ENCODE measurements at places on chromosomes 3 and 15.
A peak's percentile ranks its signal among the peaks of the same experiment; 100 is the strongest.

GRCh38 chr3:39134305-39134704 is 19.1 kb downstream of the CSRNP1 start:
- DNase-seq, result no peak

DNA sequence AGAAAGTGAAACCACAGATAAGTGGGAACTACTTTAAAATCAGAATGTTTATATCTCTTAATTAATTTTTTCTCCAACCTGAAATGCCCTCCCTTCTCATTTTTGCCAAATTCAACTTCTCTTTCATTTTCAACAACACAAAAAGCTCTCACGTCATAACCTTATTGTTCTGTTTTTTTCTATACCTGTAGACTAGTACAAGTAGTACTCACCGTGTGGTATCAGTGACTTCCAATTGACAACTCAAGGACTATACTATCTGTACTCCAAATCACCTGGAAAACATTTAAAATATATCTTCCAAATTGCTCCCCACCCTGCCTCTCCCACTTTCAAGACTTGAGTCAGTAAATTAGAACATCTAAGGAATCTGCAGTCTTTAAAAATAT is 72.8 kb upstream of the ZNF280D start:
- no peak for DNase-seq

- no peak for DNase-seq
These were observed 23.0 kb downstream of the CRYGS start for GRCh38 chr3:186520957-186521842.

DNA sequence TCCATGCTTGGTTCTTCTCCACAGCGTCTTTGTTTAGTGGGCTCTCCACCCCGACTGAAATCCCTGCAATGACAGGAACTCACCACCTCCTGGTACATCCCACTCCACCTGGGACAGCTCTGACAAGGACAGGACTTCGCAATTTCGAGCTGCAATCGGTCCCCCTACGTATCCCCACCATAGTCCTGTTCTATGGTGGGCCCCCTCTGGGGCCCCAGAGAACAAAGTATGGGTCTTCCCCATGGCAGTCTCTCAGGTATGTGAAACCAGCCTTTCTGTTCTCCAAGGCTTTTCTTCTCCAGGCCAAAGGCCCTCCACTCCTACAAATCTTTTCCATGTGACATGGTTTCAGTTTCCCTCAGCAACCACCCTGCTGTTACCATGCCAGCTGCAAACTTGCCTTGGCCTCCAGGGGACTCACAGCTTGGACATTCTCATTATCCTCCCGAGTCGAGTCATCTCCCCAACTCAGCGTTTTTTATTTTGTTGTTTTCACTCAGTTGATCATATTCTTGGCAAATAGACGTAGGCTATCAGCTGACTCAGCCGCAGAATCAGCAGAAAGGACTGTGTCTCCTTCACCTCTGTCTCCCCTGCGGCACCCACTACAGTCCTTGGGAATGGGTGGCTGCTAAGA is 233.3 kb downstream of the OPA1 start:
- DNase-seq, result no peak

GRCh38 chr3:12962292-12962691 is 110.9 kb downstream of the IQSEC1 start:
- no peak for DNase-seq

DNA sequence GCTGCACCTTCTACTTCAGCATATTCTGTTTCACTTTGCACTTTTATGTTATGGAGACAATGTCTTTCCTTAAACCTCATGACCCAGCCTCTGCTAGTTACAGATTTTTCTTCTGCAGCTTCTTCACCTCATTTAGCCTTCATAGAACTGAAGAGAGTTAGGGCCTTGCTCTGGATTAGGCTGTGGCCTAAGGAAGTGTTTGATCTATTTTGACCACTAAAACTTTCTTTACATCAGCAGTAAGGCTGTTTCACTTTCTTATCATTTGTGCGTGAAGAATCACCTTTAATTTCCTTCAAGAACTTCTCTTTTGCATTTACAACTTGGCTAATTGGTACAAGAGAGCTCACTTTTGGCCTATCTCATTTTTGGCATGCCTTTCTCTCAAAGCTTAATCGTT is 40.9 kb downstream of the PHLDB2 start:
- no peak for DNase-seq

DNA sequence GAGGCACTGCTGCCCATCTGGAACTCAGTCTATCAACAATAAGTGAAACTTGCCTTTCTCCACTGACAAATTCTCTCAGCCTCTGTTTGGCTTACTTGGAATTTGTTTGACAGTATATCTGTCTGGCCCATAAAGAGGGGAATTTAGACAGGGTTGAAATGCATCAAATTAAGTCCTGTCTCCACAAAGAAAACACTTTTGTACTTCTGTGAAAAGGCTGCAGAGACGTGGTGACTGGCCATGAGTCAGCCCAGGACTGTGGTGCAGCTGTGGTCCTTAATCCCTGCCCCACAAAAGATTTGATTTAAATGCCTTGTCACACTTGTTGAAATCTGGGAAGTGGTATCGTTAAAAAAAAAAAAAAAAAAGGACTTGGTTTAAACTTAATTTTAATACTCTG is 47.5 kb downstream of the RYR3 start:
- DNase-seq, result peak; percentile 18

DNA sequence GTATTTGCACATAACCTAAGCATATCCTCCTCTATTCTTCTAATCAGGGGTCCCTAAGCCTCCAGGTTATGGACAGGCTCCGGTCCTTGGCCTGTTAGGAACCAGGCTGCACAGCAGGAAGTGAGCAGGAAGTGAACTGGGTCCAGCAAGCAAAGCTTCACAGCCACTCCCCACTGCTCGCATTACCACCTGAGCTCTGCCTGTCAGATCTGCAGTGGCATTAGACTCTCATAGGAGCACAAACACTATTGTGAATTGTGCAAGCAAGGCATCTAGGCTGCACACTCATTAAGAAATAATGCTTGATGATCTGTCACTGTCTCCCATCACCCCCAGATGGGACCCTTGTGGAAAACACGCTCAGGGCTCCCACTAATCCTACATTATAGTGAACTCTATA is 9.8 kb downstream of the MSL2 start:
- DNase-seq, result no peak
